Kidney glomerular epithelial cell (primary cell): ENCODE measurements at places on chromosomes 3 and 15.

- DNase-seq: no peak
Measured at GRCh38 chr15:39400821-39401550, 179.9 kb upstream of the THBS1 start.

GRCh38 chr3:16402451-16402850 is 111.0 kb downstream of the RFTN1 start:
- no peak for DNase-seq

DNA sequence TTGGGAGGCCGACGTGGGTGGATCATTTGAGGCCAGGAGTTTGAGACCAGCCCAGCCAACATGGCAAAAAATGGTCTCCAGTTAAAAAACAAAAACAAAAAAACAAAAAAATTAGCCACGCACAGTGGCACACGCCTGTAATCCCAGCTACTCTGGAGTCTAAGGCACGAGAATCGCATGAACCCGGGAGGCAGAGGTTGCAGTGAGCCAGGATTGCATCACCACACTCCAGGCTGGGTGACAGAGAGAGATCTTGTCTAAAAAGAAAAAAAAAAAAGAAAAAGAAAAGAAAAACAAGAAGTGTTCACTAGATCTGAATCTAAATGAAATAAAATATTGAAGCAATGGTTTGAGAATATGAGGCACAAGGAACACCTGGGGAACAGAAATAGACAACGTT is 36.7 kb downstream of the SLC9A9 start:
- no peak for DNase-seq

DNA sequence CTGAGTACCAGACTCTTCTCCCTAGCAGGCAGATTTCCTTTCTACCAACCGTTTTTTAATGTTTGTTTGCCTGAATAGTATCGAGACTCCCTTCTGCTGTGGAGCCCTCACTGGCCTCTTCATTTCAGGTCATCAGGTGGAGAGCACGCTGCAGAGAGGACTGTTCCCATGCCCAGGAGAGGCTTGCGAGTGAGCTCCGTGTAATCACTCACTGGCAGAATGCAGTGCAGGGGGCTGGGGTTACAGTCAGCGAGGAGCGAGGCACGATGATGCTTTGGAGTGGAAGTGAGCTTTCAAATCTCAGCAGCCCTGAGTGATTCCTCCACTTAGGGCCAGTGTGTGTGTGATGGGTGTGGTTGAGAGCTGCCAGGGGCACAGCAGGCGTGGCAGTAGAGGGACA is 385.2 kb downstream of the SHQ1 start:
- no peak for DNase-seq

GRCh38 chr3:50444782-50445181 is 58.7 kb downstream of the CACNA2D2 start:
- DNase-seq: no peak

GRCh38 chr3:84136425-84136824 is 822.4 kb upstream of the CADM2 start:
- peak; percentile 5 for DNase-seq

- DNase-seq: peak; percentile 82
Measured at GRCh38 chr3:32384938-32385337, 6.7 kb upstream of the CMTM7 start.

DNA sequence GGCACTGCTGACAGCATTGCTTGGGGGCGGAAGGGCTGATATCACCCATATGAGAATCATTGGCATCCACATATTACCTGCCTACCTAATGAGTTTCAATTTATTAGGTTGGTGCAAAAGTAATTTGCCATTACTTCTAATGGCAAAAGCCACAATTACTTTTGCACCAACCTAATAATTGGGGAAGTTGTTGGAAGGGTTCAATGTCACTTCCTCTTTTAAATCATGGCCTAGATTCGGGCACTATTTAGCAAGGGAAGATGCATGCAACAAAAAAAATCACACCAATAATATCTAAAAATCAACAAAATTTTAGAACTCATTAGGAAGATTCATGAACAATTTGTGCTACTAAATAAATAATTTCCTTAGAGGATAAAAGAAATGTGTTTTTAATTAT is 56.0 kb upstream of the AGTR1 start:
- DNase-seq: no peak

DNA sequence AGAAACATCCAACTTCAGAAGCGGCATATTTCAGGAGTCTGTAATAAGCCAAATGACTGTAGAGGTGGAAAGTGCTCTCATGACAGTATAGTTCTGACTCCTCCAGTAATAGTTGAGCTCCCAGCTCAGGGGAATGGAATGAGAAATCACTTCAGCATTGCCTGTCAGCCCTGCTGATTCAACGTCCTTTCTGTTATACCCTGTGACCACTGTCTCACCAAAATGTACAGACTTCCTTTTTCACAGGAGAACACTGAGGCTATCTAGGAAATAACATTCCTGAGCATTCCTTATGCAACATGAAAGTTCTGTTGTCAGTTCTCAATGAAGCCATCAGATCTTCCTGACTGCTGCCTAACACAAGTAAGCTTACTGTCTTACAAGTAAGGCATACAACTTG is 284.5 kb upstream of the MME start:
- no peak for DNase-seq

- DNase-seq: peak; percentile 71
Measured at GRCh38 chr15:22888120-22888859, 49.8 kb downstream of the NIPA2 start.

GRCh38 chr3:195139876-195140240 is 131.1 kb downstream of the XXYLT1 start:
- no peak for DNase-seq

- no peak for DNase-seq
Measured at GRCh38 chr3:15510493-15510892, 11.0 kb downstream of the COLQ start.

- no peak for DNase-seq
Measured at GRCh38 chr3:132220986-132221385, 96.2 kb upstream of the ACP3 start.

- DNase-seq: no peak
Measured at GRCh38 chr15:23912191-23912590, 225.1 kb upstream of the NDN start.

DNA sequence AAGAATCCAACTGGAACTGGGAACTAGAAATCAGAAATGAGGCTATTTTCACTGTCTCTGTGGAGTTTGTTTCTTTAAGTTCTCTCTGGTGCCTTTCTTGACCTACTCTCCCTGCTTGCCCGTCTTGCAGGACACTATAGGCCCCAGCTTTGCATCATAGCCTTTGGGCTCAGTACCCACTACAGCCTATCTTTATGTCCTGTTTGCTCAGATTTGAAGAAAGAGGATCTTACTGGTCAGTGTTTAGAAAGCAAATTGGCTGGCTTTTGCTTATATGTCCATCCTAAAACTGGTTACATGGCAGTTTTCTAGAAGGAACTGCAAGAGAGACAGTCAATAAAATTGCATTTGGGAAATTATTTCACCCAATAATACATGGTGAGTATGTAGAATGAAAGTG is 231.8 kb upstream of the TBL1XR1 start:
- DNase-seq: no peak

- DNase-seq: no peak
Measured at GRCh38 chr3:178117641-178118040, 418.6 kb upstream of the KCNMB2 start.

DNA sequence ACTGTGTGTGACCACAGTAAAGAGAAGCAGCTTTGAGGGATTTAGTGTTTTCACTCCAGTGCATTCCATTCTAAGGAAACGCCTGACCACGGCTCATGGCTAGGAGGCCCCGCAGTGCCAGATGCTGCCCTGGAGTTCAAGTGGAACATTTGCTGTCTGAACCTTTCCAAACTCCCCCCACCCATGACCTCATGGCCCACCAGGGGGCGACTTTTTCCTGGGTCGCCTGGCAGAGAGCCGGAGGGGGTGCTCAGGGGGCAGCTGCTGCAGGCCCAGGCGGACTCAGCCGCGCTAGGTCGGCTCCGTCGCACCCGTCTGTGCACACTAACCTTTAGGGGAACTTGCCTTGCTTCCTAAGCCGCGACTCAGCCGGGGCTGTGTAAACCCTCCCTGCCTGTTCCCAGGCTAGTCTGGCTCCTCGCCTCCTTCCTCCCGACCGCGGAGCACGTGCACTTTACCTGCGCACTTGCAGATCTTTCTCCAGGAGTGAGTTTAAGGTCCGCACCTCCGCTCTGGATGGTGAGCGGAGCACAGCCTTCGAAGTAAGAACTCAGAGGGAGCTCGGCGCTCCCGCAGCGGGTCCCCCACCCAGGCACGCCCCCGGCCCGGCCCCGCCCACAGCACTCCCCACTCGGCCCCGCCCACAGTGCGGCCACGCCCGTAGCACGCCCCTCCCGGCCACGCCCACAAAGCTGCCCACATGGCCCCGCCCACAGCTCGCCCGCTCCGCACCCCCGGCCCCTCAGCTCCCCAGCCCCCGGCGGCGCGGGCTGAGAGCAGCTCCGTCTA is at the start of gene OCA2:
TSS of gene OCA2 (minus strand) at position 550 of the 789 bp plus-strand sequence. CDS start 17,441 bp downstream, outside the sequence.
- no peak for DNase-seq

GRCh38 chr3:72440491-72440890 is 407.8 kb downstream of the SHQ1 start:
- no peak for DNase-seq
